ENCODE measurements at places on chromosomes 7 and 10.
A peak's percentile ranks its signal among the peaks of the same experiment; 100 is the strongest.

GRCh38 chr10:20624642-20625041 is 272.5 kb downstream of the NEBL start:
- no peak for DNase-seq

DNA sequence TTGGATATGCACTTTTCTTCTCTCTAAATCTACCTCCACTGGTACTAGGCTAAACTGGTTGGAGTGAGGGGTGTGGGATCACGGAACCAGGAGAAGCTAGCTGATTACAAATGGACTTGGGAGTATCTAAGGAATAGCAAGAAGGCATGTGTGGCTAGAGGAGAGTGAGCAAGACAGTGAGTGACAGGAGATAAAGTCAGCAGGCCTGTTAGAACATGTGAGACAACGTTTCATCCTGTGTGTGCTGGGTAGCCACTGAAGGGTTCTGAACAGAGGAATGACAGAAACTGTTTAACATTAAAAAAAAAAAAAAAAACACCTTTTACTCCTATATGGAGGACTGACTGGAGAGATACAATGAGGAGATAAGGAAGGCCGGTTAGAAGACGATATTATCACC is 51.7 kb downstream of the ZNF438 start:
- no peak for DNase-seq

DNA sequence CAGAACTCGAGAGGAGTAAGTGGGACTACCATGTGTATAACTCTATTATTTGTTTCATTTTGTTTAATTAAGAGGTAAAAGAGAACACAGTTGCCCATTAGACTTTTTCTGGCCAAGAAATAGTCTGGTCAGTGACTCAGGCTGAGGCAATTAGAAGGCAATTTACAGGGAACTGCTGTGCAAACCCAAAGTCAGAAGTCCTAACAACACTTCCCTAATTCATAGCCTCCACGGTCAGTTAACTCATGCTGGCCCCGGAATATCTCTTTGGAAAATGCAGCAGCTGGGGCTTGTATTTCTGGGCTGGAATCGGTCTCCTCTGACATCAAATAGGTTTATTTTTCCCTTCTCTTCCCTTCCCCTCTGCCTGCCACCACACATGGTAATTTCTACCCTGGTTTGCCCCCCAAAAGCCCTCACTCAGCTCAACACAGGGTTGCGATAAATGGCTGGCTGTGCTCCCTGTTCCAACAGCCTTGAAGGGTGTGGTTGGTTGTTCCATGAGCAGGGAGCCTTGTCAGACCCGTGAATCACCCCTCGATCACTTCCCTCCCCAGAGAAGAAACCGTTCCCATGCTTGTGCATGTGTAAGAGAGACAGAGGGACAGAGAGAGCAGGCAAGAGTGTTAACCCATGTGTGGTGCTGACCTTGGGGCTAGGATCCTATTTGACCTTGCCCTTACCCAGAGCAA is 5.3 kb downstream of the SH3PXD2A start:
- no peak for DNase-seq

DNA sequence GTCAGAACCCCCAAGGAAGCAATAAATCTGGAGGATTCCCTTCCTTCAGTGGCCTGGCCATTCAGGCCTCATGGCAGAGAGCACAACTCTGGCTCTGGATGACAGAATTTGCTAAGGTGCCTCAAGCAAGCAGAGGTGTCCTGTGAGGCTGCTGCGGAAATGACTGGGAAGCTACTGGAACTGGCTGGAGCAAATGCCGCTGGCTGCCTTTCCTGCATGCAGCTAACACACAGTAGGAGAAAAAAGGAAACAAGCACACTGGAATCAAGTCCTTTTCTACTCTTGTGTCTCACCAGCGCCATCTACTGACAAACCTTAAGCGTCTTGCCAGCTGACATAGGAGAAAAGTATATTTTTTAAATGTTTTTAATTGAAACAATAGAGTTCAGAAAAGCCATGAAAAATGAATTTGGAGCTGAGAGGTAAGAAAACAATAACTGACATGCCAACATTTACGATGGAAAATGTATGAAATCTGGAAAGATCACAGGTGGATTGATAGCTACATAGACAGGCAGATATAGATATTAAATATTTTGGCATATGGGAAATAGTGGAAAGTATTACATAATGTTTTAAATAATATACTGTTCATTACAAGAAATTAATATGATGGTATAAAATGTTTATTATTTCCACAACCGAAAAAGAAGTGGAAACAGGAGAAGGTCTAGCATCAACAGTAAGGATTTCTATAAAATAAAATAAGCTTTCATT is 951.6 kb downstream of the ANKRD7 start:
- DNase-seq: peak; percentile 15

GRCh38 chr10:77527839-77528238 is 109.8 kb downstream of the KCNMA1 start:
- DNase-seq: no peak
